Kasumi-1 (cell line): ENCODE measurements at places on chromosomes 3 and 15.
A peak's percentile ranks its signal among the peaks of the same experiment; 100 is the strongest.

- DNase-seq: no peak
Observed at GRCh38 chr3:64295594-64295993, 70.3 kb upstream of the PRICKLE2 start.

- no peak for DNase-seq
Observed at GRCh38 chr3:31203960-31204795, 309.7 kb upstream of the GADL1 start.

DNA sequence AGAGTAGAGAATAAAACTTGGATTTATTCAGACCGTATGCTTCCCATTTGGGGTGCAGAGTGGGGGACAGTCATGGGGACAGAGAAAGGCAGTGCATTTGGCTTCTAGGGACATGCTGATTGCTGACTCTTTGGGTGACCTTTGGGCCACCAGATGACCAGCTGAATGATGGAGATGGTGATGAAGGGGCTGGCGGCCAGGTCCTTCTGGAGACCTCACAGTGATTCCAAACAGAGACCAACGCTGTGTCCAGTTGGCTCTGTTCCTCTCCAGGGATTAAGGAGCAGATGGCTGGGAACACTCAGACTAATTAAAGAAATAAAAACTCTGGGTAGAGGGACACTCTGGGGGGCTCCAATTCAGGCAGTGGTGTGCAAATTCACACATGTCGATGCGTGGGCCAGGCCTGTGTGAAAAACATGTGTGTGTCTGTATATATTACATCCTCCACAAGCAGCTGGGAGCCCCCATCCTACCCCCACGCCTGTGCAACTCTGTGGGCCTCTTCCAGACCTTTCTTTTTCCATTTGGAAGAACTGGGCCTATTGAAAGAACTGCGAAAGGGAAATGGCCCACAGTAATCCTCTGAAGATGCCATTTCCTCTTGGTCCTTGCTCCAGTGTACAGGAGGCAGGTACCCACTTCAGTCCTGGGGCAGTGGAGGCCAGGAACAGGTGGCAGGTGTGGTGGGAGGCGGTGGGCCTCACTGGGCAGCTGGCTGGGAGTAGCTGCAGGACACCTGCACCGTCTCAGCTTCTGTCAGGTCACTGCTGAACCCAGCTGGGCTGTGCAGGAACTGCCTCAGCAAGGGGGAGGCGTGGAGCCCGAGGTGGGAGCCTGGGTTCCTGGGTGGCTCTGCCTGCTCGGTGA lies 8.9 kb downstream of the XIRP1 start:
- DNase-seq: no peak

DNA sequence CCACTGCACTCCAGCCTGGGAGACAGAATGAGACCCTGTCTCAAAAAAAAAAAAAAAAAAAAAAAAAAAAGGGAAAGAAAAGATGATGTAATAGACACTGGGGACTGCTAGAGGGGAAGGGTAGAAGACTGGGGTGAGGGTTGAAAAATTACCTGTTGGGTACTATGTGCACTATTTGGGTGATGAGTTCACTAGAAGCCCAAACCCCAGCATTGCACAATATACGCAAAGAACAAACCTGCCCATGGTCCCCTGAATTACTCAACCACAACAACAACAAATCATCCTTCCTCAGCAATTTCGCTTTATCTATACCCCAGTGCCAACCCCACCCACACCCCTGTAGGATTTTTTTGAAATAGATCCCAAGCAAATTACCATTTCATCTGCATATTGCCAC lies 13.5 kb downstream of the NIPA1 start:
- DNase-seq: no peak

- DNase-seq: no peak
Observed at GRCh38 chr3:197830967-197831313, 39.9 kb downstream of the LRCH3 start.

- DNase-seq: no peak
Observed at GRCh38 chr15:65731926-65732325, 60.2 kb downstream of the DENND4A start.

- peak; percentile 66 for DNase-seq
Observed at GRCh38 chr3:22960105-22960984, 242.8 kb upstream of the UBE2E2 start.

DNA sequence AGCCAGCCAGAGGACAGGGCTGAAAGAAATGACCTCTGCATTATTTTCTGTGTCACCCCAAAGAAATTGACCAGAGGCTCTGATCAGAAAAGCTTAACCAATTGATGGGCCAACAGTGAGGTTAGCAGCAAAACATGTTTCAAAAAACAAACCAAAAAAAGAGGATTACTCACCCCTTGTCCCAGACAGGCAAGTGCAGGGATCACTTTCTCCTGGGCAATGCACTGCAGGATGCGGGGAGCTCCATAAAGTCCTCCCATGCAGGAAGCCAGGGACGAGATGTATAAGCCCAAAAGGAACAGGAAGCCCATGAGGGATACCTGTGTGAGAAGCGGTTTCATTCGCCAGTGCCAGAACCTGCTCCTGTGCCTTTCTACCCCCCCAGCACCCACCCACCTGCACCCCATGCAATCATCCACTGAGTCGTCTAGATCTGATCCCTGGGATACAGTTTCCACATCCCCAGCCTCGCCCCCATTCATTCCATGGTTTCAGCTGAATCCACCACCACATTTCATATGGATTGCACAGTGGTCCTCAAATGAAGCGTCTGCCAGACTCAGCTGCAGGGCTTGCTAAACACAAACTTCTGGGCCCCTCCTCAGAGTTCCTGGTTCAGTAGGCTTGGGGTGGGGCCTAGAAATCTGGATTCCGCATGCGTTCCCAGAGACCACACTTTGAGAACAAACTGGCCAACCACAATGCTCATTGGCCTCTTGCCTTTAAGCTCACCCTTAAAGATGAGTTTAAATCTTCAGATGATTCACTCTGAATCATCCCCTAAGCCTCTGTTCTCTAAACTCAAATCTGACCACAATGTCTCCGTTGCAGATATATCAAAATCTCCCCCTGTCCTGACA lies 54.4 kb upstream of the HEG1 start:
- no peak for DNase-seq

- DNase-seq: peak; percentile 3
Observed at GRCh38 chr15:66588537-66588936, 22.7 kb upstream of the LCTL start.

- no peak for DNase-seq
Observed at GRCh38 chr3:128271536-128272332, 118.5 kb downstream of the EEFSEC start.

DNA sequence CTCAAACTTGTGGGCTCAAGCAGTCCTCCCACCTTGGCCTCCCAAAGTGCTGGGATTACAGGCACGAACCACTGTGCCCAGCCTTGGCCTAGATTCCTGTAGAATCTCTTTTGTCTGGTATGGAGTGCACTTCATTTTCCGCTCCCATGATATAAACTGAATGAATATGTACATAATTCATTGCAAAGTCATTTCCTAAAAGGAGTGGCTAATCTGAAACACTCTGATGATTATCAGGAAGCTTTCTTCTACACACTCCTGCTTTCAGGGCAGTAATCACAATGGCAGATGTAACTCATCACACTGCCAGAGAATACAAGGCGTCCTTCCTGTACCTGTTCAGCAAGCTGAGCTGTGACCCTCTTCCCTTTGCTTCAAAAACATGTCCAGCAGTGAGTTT lies 28.6 kb downstream of the RLBP1 start:
- DNase-seq: no peak

GRCh38 chr3:66609660-66610561 lies 109.1 kb upstream of the LRIG1 start:
- no peak for DNase-seq

GRCh38 chr3:58564456-58565160 lies 12.6 kb downstream of the FAM107A start:
- no peak for DNase-seq

- DNase-seq: no peak
Observed at GRCh38 chr3:168093790-168094189, 1.9 kb downstream of the GOLIM4 start.

DNA sequence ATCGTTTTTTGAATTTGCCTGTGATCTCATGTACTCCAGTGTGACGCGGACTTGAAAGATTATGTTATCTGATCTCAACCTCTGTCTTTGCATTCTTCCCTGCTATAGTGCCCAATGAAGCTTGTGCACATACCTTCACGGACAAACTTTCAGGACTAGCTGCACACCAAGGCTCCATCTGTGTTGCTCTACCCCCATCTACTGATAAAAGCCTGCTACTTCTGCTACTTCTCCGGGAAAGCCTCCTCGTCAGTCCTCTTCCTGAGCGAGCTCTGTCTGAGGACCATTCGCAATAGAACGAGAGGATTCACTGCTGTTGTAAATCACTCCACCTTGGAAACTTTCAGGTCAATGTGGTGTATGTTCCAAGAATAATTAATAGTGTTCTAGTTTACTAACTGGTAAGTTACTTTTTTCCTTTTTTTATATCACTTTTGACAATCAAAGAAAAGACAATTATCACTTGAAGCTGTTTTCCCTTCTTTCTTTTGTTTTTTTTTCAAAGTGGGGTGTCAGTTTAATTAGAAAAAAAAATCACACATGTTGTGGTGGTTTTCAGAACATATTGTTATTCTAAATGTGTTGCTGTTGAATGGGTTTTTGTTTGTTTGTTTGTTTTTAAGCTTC lies 217.6 kb downstream of the ARRDC4 start:
- peak; percentile 89 for DNase-seq

GRCh38 chr3:17038900-17039553 lies 154.3 kb downstream of the PLCL2 start:
- no peak for DNase-seq

GRCh38 chr3:32912046-32912445 lies 39.4 kb upstream of the CCR4 start:
- DNase-seq: no peak

DNA sequence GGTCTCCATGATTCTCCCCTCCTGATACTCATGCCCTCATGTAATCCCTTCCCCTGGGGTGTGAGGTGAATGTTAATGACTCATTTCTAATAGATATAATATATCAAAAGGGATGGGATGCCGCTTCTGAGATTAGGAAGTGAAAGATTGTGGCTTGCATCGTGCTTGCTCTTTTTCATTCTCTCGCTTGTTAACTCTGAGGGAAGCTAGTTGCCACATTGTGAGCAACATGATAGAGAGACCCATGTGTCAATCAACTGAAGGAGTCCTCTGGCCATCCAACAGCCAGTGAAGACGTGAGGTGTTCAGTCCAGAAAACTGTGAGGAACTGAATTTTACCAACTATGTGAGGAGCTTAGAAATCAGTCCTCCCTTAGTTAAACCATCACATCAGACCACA lies 28.9 kb upstream of the DRD3 start:
- DNase-seq: no peak

- DNase-seq: peak; percentile 77
Observed at GRCh38 chr3:109532257-109533216, 195.2 kb upstream of the DPPA4 start.

DNA sequence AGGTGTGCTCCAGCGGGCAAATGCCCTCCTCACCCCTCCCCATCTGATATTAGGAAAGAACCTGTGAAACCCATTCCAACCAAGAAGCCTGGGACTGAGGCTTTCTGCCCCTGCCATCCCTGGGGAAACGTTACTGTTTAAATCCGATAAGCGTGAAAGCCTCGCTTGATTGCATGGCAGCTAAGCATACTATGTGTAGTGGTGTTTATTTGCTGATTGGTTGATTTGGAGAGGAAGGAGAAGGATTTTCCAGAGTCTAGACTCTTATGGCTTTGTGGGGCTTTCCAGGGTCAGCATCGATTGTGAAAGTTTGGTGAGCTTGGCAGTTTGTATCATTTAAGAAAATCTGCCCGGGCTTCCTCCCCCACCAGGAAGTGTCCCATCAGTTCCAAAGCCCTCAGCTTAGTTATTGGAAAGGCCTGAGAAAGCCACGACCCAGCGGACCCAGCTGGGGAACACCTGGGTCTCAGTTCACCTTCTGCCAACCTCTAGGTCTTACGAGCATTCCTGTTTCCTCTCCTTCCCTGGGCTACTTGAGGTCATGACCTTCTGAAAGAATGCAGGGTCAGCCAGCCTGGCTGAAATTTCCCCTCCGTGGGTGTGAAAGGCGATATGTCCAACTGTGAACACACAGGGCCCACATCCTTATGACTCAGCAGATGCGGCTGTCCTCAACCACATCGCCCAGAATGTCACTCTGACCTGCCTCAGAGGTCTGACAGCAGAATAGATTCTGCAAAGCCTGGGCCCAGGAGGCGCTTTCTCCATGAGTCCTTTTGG lies 62.8 kb upstream of the HERC1 start:
- peak; percentile 17 for DNase-seq
